Cardiac ventricle fibroblast (primary cell): ENCODE measurements at places on chromosomes 7 and 10. TPM values are rescaled to one million over a fixed set of nuclear protein-coding genes. Genes with fewer than 3 reads are reported as not detected.

OR9A2 gene
- not detected in 2 replicates for total RNA-seq

CCSER2 gene
- total RNA-seq, result 17.2 and 17.8 TPM in 2 replicates

FGFR2 gene
- total RNA-seq, result 0.15 TPM in 1 of 2 replicates, not detected in the other

IFIT1B gene
- total RNA-seq, result 0.29 TPM in 1 of 2 replicates, not detected in the other

HOXA10 gene
- not detected in 2 replicates for total RNA-seq

NPFFR1 gene
- total RNA-seq, result not detected in 2 replicates

ZMIZ1 gene
- 42.6 and 44.5 TPM in 2 replicates for total RNA-seq

HSPA12A gene
- 3.7 and 5.2 TPM in 2 replicates for total RNA-seq

AASS gene
- 11.7 and 15.3 TPM in 2 replicates for total RNA-seq

GET4 gene
- 7.1 and 12.7 TPM in 2 replicates for total RNA-seq

MRLN gene
- total RNA-seq, result not detected in 2 replicates

ANKRD61 gene
- not detected in 2 replicates for total RNA-seq

PIP gene
- total RNA-seq, result not detected in 2 replicates

PRKG1 gene
- 11.7 and 13.7 TPM in 2 replicates for total RNA-seq

MKRN1 gene
- total RNA-seq, result 42.8 and 58.3 TPM in 2 replicates

MUC3A gene
- total RNA-seq, result not detected in 2 replicates

UCMA gene
- not detected in 2 replicates for total RNA-seq

SLC26A4 gene
- total RNA-seq, result 0.05 and 0.44 TPM in 2 replicates

SFTPA1 gene
- total RNA-seq, result not detected in 2 replicates

MSMB gene
- not detected in 2 replicates for total RNA-seq

RTKN2 gene
- not detected in 2 replicates for total RNA-seq

BMPR1A gene
- total RNA-seq, result 21.6 and 25.3 TPM in 2 replicates

PRTFDC1 gene
- total RNA-seq, result 11.1 and 15.2 TPM in 2 replicates

CLRN3 gene
- total RNA-seq, result not detected in 2 replicates

PAX4 gene
- total RNA-seq, result not detected in 2 replicates

DNAJC1 gene
- 65.9 and 71.1 TPM in 2 replicates for total RNA-seq

SPDYE1 gene
- not detected in 2 replicates for total RNA-seq

ITPRID1 gene
- total RNA-seq, result not detected in 2 replicates

OR13A1 gene
- not detected in 2 replicates for total RNA-seq

GPR15LG gene
- total RNA-seq, result not detected in 2 replicates

EMX2 gene
- 0.10 and 0.75 TPM in 2 replicates for total RNA-seq

RBM20 gene
- total RNA-seq, result not detected in 2 replicates

CACNB2 gene
- 0.06 and 0.15 TPM in 2 replicates for total RNA-seq

FOXP2 gene
- total RNA-seq, result 2.7 and 2.8 TPM in 2 replicates

MINDY4 gene
- 9.5 and 10.1 TPM in 2 replicates for total RNA-seq

EIF5AL1 gene
- total RNA-seq, result 0.37 and 0.49 TPM in 2 replicates

KIF11 gene
- 3.2 and 3.5 TPM in 2 replicates for total RNA-seq

STAG3 gene
- 0.87 and 2.6 TPM in 2 replicates for total RNA-seq

NCAPG2 gene
- total RNA-seq, result 4.2 and 8.1 TPM in 2 replicates

CALML5 gene
- not detected in 2 replicates for total RNA-seq

PDE6C gene
- total RNA-seq, result not detected in 2 replicates

LIPF gene
- not detected in 2 replicates for total RNA-seq

PLAC9 gene
- 116 and 174 TPM in 2 replicates for total RNA-seq

TACC2 gene
- total RNA-seq, result 6.4 and 9.4 TPM in 2 replicates

PAPOLB gene
- total RNA-seq, result 0.24 TPM in 1 of 2 replicates, not detected in the other

SLC26A3 gene
- not detected in 2 replicates for total RNA-seq

ACBD7 gene
- total RNA-seq, result 2.2 TPM in 1 of 2 replicates, not detected in the other

AKR1D1 gene
- total RNA-seq, result not detected in 2 replicates

SYT15 gene
- under 0.01 TPM in 2 replicates for total RNA-seq

ZNF853 gene
- total RNA-seq, result 0.73 and 1.1 TPM in 2 replicates

LIPM gene
- not detected in 2 replicates for total RNA-seq

PRKAR2B gene
- 9.3 and 11.1 TPM in 2 replicates for total RNA-seq

TRIM74 gene
- not detected in 2 replicates for total RNA-seq

TMEM60 gene
- 10.0 and 17.4 TPM in 2 replicates for total RNA-seq

FAM25A gene
- total RNA-seq, result not detected in 2 replicates

DDC gene
- total RNA-seq, result 1.6 TPM in 1 of 2 replicates, not detected in the other
